ENCODE measurements at places on chromosomes 12 and 14. TPM values are rescaled to one million over a fixed set of nuclear protein-coding genes. Genes with fewer than 3 reads are reported as not detected.

DNA sequence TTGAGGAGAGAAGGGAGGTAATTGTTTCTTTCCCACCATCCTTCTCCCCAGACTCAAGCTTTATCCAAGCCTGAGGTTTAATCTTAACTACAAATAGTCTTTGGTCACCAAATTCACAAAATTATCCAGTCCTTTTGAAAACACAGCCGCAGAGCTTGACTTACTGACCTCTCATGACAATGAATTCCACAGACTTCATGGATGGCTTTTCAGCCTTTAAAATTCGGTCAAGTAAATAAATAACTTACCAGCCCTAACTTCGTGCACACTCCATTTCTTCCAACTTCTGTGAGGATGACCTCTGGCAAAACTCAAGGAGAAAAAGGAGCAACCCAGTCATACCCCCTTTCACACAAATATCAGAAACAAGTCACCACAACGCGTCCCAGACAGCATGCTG is 137.0 kb upstream of the CDKN3 start:
- no peak for DNase-seq

The SMCO2 gene
- total RNA-seq, result 0.38 TPM

The PPP1R13B gene
- 10.7 TPM for total RNA-seq

The RNF212B gene
- not detected for total RNA-seq

GRCh38 chr12:31961137-31961536 is 1.9 kb downstream of the RESF1 start:
- DNase-seq, result no peak

The CACNA1C gene
- total RNA-seq, result 0.30 TPM

Data from activated CD4-positive, alpha-beta memory T cell treated with anti-CD3 and anti-CD28 coated beads, Interleukin-2, amount 10 ng/mL, durations not matched to agents 7 days and 5 days (primary cell).